Stimulated activated CD4-positive, alpha-beta T cell treated with anti-CD3 and anti-CD28 coated beads, TNF-alpha, amount 100 ng/mL, for 24 hours (primary cell): ENCODE measurements at places on chromosomes 11 and 22.

DNA sequence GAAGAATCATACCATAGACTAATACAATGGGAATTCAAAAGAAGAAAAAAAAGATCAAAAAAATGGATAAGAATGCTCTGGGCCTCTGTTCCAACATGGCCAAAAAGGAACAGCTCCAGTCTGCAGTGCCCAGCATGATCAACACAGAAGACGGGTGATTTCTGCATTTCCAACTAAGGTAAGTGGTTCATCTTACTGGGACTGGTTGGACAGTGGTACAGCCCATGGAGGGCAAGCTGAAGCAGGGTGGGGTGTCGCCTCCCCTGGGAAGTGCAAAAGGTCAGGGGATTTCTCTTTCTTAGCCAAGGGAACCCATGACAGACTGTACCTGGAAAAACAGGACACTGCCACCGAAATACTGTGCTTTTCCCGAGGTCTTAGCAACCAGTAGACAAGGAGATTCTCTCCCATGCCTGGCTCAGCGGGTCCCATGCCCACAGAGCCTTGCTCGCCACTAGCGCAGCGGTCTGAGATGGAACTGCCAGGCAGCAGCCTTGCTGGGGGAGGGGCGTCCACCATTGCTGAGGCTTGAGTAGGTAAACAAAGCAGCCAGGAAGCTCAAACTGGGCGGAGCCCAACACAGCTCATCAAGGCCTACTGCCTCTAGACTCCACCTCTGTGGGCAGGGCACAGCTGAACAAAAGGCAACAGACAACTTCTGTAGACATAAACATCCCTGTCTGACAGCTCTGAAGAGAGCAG, 428.4 kb downstream of the MN1 start:
- DNase-seq, result no peak

DNA sequence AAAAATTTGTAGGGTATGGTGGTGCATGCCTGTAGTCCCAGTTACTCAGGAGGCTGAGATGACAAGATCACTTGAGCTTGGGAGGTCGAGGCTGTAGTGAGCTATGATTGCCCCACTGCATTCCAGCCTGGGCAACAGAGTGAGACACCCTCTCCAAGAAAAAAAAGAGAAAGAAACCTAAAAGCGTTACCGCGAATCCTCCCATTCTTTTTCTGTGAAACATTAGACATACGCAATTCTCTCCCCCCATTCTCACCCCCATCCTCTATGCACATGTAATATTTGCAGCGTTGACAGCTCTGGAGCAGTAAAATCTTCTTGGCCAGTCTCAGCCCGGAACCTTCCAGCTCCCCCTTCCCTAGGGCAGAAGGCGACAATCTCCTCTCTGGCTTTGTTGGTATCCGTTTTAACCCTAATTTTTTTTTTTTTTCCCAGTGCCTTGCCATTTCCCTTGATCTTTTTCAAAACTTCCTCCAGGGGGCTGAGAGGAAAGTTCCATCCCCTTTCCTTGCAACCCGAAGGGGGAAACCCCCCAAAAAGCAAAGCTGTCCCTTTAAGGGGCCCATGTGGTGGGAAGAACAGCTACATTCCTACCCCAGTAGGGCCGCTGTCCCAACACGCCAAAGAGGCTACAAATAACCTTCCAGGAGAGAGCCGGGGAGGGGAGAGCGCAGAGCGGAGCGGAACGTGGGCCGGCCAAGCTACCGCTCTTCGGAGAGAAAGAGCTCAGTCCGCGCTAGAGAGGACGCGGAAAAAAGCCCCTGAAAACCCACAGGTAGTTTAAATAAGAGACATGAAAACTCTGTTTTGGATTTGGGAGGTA, 1.9 kb downstream of the LRP4 start:
- no peak for DNase-seq

GRCh38 chr11:60261014-60261413, 18.1 kb upstream of the MS4A4E start:
- no peak for DNase-seq

- no peak for DNase-seq
Observed at GRCh38 chr11:112182867-112183266, 7.6 kb downstream of the BCO2 start.

- DNase-seq, result no peak
Observed at GRCh38 chr11:47247502-47247901, 1.1 kb downstream of the ACP2 start.

DNA sequence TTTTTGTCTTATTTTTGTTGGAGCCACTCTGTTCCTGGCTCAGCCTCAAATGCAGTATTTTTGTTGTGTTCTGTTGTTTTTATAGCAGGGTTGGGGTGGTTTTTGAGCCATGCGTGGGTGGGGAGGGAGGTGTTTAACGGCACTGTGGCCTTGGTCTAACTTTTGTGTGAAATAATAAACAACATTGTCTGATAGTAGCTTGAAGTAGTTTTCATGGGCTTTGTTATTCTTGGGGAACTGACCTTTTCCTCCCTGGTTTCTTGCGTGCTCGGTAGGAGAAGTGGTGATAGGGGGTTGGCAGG, 6.0 kb upstream of the MCM5 start:
- no peak for DNase-seq

- no peak for DNase-seq
Observed at GRCh38 chr11:81673001-81673400, 1060.7 kb downstream of the FAM181B start.

GRCh38 chr22:49546811-49547585, 280.7 kb downstream of the BRD1 start:
- no peak for DNase-seq

DNA sequence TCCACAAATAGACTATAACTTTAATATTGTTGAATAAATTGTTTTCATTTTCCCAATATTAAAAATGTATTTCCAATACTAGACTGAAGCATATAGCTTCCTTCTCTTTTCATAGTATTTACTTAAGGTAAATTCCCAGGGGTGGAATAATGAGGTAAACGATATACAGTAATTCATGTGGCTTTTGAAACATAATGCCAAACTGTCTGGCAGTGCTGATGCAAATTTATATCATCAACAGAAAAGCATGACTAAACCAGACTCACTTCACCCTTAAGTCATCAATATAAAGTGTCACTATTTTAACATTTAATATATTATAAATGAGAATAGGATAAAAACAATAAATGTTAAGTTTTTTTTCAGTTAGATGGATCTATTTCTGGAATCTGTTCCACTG, 13.6 kb downstream of the C2CD3 start:
- DNase-seq, result no peak

GRCh38 chr22:25334162-25334490, 114.7 kb downstream of the CRYBB2 start:
- DNase-seq, result peak; percentile 15

- no peak for DNase-seq
Observed at GRCh38 chr11:102592634-102593581, 32.2 kb downstream of the MMP20 start.

DNA sequence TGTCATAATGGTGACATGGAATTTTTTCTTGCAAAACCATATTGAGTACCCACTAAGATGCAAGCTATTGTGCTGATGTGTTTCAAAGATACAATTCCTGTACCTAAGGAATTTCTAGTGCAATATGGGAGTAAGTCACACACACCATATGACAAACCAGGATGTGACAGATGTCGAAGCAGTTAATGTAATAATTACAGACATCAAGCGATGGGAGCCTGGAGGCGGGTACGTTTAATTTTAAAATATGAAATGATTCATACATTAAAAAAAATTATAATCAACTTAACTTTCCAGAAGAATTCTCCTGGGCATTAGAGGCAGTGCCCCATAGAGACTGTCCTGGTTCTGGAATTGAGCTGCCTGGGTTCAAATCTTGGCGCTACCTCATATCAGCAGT, 6.0 kb downstream of the SYCE3 start:
- no peak for DNase-seq

- DNase-seq, result no peak
Observed at GRCh38 chr11:70834984-70835560, 417.3 kb downstream of the SHANK2 start.

DNA sequence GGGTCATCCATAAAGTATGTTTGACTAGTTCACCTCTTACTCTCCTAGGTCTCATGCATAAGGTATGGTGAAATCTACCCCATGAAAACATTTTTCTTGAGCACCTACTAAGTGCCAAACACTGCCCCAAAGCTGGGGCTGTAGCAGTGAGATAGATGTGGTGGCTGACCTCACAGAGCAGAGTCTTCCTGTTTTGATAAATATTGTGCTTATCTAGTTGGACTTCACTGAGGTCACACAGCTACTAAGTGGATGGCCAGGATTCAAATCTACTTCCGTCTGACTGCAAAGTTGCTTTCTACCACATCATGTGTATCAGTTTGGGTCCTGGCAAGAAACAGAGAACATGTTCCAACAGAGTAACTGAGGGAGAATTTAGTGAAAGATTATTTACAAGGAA, 6.4 kb upstream of the HTATIP2 start:
- no peak for DNase-seq

GRCh38 chr11:88183233-88183632, 8.0 kb upstream of the RAB38 start:
- no peak for DNase-seq

DNA sequence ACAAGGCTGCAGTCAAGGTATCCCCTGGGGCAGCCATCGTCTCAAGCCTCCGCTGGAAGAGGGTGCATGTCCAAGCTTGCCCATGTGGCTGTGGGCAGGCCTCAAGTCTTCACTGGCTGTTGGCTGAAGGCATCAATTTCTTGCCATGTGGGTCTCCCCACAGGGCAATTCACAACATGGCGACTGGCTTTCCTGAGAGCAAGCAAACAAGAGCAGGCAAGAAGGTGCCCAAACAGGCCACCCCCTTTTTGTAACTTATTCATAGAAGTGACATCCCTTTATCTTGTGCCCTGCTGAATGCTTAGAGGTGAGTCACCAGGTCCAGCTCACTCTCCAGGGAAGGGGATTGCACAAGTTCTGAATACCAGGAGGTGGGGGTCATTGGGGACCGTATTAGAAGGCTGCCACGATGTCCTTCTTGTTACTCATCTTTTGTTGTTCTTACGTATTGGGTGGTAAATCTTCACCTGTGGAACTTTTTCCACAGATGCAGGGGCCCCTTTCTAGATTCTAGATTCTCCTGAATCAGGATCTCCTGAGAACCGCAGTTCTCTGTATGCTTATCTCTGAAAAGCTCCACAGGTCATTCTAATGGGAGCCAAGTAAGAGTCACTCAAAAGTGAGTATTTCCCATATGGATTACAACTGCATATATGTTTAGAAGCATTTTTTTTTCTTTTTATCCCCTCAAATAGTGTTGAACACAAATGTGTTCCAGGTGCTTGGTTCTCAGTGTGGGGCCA, 44.2 kb upstream of the MICAL2 start:
- DNase-seq, result no peak

GRCh38 chr11:44889266-44889665, 61.4 kb downstream of the TP53I11 start:
- DNase-seq, result no peak

DNA sequence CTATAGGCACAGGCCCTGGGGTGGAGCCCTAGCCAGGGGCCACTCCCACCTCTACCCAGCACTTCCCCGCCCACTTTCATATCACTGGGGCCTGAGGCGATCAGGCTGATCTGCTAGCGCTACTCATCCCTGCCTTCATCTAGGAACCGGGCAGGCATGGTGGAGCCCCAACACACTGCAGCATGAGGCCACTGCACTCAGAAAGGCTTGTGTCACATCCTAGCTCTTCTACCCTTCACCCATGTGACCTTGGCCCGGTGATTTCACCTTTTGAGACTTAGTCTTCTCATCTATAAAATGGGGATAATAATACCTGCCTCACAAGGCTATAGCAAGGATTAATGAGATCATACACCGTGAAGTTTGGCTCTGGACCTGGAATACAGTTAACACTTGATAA, 18.1 kb upstream of the GDPD5 start:
- DNase-seq, result no peak

DNA sequence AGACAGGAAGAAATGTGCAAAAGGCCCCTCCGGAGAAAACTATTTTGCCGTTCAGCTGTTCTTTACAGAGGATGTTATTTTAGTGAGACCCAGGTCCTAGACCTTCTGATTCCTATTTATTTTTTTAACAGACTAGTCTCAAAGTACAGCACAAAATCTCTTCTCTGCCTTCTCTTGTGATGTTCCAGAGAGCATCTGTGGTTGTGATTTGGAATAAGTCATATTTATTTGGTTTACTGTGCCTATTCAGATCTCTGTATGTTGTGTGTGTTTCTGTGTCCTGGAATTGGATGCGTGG, 20.1 kb downstream of the LHFPL7 start:
- no peak for DNase-seq

DNA sequence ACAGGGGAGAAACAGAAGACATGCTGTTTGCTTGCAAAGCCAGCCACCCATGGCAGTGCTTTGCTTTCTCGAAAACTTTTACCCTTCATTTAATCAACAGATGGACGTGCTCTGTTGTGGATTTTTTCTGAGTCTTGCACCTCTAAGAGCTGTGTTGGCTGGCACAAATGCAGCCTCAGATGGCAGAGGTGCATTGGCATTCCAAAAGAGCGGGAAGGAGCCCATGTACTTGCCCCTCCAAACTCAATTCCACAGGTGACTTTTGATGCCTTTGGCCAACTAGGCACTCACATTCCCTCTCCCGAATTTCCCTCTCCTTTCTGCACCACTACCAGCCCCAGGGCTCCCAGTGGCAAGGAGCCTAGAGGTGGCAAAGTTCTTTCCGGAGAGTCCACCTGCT, 1.2 kb downstream of the KIRREL3 start:
- no peak for DNase-seq

DNA sequence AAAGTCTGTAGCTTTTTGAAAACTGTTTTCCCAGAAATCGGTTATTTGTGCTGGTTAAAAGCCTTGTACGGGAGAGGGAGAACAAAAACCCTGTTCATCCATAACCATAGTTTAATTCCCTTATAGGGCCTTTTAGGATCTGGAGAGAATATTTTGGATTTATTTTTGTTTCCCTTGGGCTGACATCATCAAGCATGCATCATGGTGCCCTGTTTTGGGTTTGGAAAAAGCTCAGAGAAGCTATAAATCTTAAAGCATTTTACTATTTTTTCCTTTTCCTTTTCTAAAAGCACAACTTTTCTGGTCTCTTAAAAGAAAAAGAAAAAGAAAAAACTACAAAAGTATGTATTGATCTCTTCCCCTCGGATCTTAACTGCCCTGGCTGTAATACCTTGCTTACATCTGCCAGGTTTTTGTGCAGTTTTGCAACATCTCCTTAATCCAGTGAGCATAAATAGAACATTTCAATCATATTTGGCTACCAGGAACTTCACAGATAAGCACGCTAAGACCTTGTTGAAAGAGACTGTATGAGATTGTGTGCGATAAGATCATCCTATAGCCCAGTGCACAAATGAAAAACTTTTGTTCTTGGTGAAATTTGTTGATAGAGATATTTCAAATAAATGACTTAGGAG, 88.0 kb downstream of the ZBTB16 start:
- no peak for DNase-seq

- no peak for DNase-seq
Observed at GRCh38 chr11:57358991-57359390, 20.8 kb downstream of the P2RX3 start.

GRCh38 chr11:12390687-12391110, 13.3 kb downstream of the PARVA start:
- no peak for DNase-seq

- DNase-seq, result no peak
Observed at GRCh38 chr11:35550374-35551036, 25.1 kb upstream of the PAMR1 start.

DNA sequence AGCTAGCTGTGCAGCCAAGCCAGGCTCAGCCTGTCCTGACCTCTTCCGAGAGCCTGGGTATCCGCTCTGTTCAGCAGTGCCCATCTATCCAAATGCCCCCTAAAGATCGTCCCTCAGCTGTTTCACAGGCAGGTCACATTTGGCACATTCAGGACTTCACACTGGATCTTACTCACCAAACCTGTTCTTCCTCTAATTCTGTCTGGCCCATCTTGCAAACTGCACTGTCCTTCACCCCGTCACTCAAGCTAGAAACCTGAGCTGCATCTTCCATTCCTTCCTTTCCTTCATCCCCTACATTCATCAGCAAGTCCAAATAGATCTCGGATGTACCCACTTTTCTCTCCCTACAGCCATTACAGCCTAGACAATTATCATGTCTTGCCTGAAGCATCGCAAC, 60.7 kb upstream of the CSNK2A3 start:
- DNase-seq, result no peak
